ENCODE measurements at places on chromosomes 3 and 15. TPM values are rescaled to one million over a fixed set of nuclear protein-coding genes. Genes with fewer than 3 reads are reported as not detected.

- peak overlapping the region; percentile 97 for H3K27ac ChIP-seq
- H3K36me3 ChIP-seq, result peaks cover 50% of the 10 kb centered on the region
- DNase-seq, result peak; percentile 57
- H3K4me3 ChIP-seq, result peak overlapping the region; percentile 94
These were observed 716 bp downstream of the SMC4 start for GRCh38 chr3:160400030-160400701.

GRCh38 chr3:156601497-156601896 lies 46.6 kb upstream of the SSR3 start:
- H3K4me3 ChIP-seq, result no peak overlapping the region
- H3K4me1 ChIP-seq, result peaks cover 20% of the 10 kb centered on the region
- no peak overlapping the region for H3K27ac ChIP-seq
- H3K27me3 ChIP-seq, result peaks cover 17% of the 10 kb centered on the region
- no peak for DNase-seq

Gene NR2F2
- total RNA-seq, result not detected

DNA sequence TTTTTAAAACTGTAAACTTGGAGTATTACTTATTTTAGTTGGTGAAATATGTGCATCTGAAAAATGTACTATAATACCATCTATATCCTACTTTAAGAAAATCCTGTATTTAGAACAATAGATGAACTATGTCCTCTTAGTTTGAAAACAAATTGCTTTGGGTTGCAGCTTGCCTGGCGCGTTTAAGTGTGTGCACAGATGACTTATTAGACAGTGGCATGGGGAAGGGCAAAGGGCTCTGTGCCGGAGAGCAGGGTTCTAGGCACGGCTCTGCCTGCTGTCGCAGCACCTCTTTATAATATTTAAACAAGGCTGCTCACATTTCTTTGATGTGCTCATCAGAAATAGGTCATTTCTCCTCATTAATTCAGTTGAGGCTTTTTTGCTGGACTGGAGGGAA lies 10.0 kb downstream of the PXK start:
- H3K36me3 ChIP-seq, result peaks cover 40% of the 10 kb centered on the region
- DNase-seq, result no peak
- no peak overlapping the region for H3K4me3 ChIP-seq
- no peak overlapping the region for H3K27ac ChIP-seq
- peaks cover 28% of the 10 kb centered on the region for H3K4me1 ChIP-seq

- no peak for DNase-seq
- H3K27me3 ChIP-seq, result no peaks in the 10 kb centered on the region
- peaks cover 7% of the 10 kb centered on the region for H3K4me1 ChIP-seq
These were observed 614.6 kb upstream of the TBL1XR1 start for GRCh38 chr3:177811835-177812234.

GRCh38 chr3:148044151-148044550 lies 635.0 kb downstream of the ZIC1 start:
- no peak overlapping the region for H3K27ac ChIP-seq
- no peaks in the 10 kb centered on the region for H3K36me3 ChIP-seq
- no peak for DNase-seq
- H3K4me1 ChIP-seq, result no peaks in the 10 kb centered on the region

Gene ADAMTSL3
- not detected for total RNA-seq

DNA sequence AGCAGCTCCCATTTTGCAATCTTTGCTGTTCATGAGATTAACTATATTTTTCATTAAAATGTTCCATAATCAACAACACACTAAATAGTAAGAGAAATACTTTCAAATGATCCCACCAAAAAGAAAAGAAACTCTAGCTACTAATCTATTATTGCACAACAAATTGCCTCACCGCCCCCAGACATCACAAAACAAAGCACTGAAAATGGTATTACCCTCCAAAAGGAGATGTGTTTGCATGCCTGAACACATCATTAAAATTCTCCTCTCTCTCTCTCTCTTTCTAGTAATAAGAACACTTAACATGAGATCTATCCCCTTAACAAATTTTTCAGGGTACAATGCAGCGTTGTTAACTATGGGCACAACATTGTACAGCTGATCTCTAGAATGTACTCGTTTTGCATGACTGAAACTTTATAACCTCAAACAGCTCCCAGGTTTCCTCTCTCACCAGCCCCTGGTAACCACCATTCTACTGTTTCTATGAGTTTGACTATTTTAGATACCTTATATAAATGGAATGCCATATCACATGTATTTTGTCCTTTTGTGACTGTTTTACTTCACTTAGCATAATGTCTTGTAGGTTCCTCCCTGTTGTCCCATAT lies 33.1 kb downstream of the WNT5A start:
- no peaks in the 10 kb centered on the region for H3K27me3 ChIP-seq
- no peak overlapping the region for H3K4me3 ChIP-seq
- H3K27ac ChIP-seq, result no peak overlapping the region
- DNase-seq, result no peak
- H3K4me1 ChIP-seq, result no peaks in the 10 kb centered on the region

- H3K4me1 ChIP-seq, result no peaks in the 10 kb centered on the region
- no peak for DNase-seq
- H3K36me3 ChIP-seq, result peaks cover 13% of the 10 kb centered on the region
- H3K27ac ChIP-seq, result no peak overlapping the region
- no peak overlapping the region for H3K4me3 ChIP-seq
These were observed 57.2 kb downstream of the SLC15A2 start for GRCh38 chr3:121951291-121951919.

- no peak overlapping the region for H3K4me3 ChIP-seq
- H3K27ac ChIP-seq, result no peak overlapping the region
- no peaks in the 10 kb centered on the region for H3K27me3 ChIP-seq
- no peaks in the 10 kb centered on the region for H3K36me3 ChIP-seq
These were observed 148.7 kb downstream of the MEX3B start for GRCh38 chr15:81897057-81897677.

DNA sequence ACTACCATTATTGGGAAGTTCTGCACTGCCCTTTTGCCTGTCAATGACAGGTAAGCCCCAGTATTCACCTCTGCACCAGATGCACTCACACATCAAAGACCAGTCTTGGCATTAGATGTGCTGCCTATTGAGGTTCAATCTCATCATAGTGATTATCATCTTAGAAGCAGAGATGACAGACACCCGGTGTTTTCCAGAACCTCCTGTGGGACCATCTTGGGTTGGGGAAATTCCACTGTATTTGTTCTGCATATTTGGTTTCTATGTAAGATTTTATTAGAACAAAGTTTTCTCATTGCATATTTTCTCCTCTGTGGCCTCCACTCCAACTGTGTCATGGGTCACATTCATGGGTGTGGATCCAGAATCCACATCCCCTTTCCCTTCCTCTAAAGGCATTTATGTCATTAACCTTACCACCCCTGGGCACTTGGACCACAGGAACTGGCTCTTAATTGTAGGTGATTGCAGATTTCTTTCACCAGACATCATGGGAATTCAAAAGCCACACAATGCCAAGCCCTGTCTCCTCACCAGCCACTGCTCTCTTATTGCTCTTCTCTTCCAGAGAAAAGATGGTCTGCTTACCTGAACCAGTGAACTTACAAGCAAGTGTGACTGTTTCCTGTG lies 31.2 kb downstream of the PLA1A start:
- H3K27ac ChIP-seq, result no peak overlapping the region
- no peak overlapping the region for H3K4me3 ChIP-seq
- H3K4me1 ChIP-seq, result peaks cover 33% of the 10 kb centered on the region
- no peaks in the 10 kb centered on the region for H3K36me3 ChIP-seq
- DNase-seq, result no peak

Gene ECT2
- 70.1 TPM for total RNA-seq

DNA sequence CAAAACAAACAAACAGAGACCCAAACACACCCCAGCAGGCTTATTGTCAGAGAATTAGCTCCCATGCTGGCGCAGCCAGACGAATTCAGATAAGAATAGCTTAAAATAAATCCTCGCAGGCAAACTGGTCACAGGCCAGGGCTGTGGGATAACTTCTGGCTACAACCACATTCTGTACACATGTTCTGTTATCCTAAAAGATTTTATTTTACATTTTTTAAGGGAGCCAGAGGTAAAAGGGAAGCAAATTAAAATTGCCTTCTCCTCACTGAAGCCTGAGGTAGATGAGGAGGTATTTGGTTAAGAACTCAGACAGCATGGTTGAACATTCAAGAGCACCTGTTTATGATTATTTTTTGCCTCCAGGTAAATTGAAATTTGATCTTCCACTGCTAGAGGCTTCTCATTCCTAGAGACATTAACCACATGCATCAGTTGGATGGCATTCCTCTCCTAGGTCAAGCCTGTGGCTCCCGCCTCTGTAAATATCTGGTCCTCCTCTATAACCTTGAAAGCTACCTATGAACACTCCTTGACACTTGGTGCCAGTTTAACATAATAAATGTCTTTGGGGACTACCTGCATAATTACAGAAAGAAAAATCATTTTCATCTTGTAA lies 190.3 kb downstream of the SATB1 start:
- H3K27me3 ChIP-seq, result peaks cover 6% of the 10 kb centered on the region
- no peak for DNase-seq
- no peaks in the 10 kb centered on the region for H3K36me3 ChIP-seq
- no peak overlapping the region for H3K27ac ChIP-seq
- no peaks in the 10 kb centered on the region for H3K4me1 ChIP-seq

DNA sequence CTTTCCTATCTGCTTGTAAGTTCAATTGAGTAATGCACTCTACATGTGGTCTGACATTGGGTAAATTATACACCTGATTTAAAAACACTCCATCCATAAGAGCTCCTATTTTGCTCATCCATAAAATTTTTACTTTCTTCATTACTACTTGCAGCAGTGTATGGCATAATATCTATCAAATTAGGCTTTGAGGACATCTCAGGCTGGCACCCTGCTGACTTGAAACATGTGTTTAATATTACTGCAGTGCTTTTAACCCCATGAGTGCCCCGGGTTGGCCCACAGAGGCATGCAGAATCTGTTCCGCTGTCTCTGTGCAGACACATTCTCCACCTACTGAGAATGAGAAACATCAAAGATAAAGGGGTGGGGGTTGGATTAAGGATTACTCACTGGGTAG lies 249.9 kb upstream of the DNAJC19 start:
- no peak for DNase-seq
- H3K4me1 ChIP-seq, result no peaks in the 10 kb centered on the region
- H3K27me3 ChIP-seq, result no peaks in the 10 kb centered on the region
